ENCODE measurements at places on chromosomes 16 and 17.

DNA sequence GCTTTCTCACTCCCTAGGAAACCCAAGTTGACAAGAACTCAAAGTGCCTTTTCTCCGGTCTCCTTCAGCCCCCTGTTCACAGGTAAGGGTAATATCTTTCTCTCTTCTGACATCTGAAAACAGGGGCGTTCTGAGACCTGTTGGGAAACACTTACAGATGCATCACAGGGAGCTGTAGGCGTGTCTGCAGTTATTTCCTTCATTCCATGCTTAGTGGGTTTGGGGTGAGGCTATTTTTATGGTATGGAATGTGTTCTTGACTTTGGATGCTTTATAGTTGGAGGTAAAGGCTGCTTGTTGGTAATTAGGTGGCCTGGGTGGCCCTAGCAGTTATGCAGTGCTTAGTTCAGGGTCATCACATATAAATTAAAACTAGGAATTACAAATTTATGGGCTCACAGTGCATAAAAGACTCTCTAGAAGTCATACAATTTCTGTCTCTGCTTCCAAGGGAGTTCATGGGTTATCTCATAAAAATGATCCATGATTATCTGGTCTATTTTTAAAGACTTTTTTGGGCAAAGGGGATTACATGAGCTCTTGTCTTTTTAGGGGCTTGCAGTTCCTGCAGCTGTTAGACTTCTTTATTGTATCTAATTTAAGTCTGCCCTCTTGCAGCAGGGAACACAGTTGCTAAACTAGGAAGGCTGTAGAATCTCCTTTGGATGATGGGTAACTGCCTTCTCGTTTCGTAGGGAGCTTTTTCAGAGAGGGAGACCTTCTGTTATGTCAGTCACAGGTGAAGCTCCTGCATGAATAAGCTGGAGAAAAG is 10.2 kb downstream of the SOCS7 start:
- DNase-seq: no peak

GRCh38 chr16:81167851-81168250 is 70.6 kb upstream of the BCO1 start:
- DNase-seq: no peak

GRCh38 chr16:12460064-12460392 is 343.7 kb downstream of the CPPED1 start:
- no peak for DNase-seq

- DNase-seq: no peak
Measured at GRCh38 chr17:65634533-65634932, 73.1 kb upstream of the AXIN2 start.

- no peak for DNase-seq
Measured at GRCh38 chr16:76235025-76235424, 42.2 kb upstream of the CNTNAP4 start.

DNA sequence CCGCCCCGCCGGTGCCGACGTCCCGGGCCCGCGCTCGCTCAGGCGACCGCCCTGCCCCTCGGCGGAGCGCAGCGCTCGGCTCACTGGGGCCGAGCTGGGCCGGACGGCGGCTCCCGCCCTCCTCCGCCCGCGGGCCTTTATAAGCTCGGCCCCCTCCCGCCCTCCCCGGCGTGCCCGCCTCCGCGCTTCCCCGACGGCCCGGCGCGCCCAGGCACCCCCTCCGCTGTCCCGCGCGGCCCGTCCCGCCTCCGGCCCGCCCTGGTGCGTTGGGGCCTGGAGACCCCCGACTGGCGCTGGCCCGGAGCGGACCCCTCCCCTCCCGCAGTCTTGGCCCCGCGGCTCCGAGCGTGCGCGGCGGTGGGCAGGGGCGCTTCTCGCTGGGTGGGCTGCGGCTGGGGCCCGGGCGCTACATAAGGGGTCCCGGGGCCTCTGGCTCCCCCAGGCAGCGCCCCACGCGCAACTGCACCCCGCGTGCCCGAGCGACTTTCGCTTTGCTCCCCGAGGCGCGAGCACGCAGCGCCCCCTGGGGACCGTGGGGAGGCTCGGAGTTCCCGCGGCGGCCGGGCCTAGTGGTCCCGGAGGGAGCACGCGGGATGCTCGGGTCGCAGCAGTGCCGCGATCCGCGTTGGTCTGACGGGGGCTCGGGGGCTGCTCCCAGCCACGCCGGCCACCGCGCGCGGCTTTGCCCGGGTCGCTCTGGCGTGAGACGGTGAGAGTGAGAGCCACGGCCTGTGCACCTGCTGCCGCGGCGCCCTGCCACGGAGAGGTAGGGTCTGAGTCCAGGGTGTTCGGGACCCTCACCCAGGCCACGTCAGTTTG is at the start of gene PIEZO1:
TSS of gene PIEZO1 (minus strand) at position 115 of the 819 bp plus-strand sequence. CDS start 256 bp downstream, outside the sequence.
- DNase-seq: peak; percentile 74

DNA sequence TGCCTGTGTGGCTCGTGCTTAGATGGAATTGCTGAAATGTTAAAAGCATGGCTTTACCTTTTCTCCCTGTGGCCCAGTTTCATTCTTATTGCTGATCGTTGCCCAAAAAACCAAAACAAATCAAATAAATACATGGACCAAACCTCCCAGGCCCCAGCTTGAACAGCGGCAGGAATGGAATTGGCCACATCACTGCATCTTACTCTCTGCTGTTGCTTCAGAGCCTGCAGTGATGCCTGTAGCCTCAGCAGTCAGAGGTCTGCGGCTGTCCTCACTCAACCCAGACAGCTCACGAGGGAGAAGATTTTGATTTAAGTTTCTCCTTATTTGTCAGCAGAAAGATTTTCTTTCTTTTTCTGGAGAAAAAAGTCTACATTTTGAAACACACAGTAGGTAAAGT is 91.5 kb downstream of the NPIPB11 start:
- DNase-seq: no peak

DNA sequence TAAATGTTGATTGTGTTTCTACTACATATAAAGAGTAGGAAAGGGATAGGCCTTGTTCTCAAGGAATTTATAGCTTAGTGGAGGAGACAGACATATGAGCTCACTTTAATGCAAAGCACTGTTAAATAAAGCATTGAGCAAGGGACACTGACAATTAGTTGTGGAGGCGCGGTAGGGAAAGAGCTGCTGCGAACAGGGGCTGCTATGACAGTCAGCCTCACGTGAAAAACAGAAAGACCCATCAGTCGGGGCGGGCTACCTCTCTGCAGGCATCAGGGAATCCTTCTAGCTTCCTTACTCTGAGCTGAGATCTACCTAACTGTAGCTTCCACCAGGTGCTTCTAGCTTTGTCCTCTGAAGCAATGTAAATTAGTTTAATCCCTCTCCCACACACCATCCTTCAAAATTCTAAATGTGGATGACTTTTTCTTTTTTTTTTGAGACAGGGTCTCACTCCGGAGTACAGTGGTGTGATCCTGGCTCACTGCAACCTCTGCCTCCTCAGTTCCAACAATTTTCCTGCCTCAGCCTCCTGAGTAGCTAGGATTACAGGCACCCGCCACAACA is 129.9 kb upstream of the ZFHX3 start:
- DNase-seq: no peak

All from hindlimb muscle (tissue), 1 donor.